HTR-8/SVneo (cell line): ENCODE measurements at places on chromosomes 2 and 18.

DNA sequence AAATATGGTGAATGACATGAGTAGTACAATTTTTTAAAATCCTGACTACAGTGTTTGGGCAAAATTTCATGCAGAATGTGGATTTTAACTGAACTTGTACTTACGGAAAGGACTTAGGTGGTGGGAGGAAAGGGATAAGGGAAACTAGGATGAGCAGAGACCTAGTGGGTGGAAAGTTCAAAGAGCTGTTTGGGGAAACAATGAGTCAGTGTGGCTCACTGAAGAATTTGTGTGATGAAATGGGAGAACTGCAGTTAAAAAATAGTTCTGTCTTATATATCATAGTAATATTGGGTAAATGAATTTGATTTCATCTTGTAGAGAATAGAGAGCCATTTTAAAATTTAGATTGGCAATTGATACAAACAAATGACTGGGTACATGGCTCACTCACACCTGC lies 220.1 kb upstream of the CTAGE1 start:
- DNase-seq, result peak; percentile 17

GRCh38 chr2:23036629-23037028 lies 348.4 kb upstream of the KLHL29 start:
- DNase-seq, result no peak

- no peak for DNase-seq
Measured at GRCh38 chr2:240864475-240864874, 4.1 kb upstream of the AGXT start.

GRCh38 chr2:119407430-119408220 lies 24.0 kb upstream of the TMEM37 start:
- DNase-seq, result peak; percentile 63

- no peak for DNase-seq
Measured at GRCh38 chr2:64469261-64469660, 15.3 kb downstream of the LGALSL start.

GRCh38 chr2:226800941-226801784 lies 1.5 kb upstream of the IRS1 start:
- no peak for DNase-seq

- DNase-seq, result no peak
Measured at GRCh38 chr2:159067971-159068370, 99.5 kb downstream of the TANC1 start.

- DNase-seq, result no peak
Measured at GRCh38 chr2:120502761-120503160, 156.8 kb downstream of the INHBB start.

GRCh38 chr2:43890855-43891254 lies 52.1 kb downstream of the ABCG8 start:
- DNase-seq, result no peak

- DNase-seq, result no peak
Measured at GRCh38 chr2:48043131-48043700, 136.9 kb upstream of the FBXO11 start.

DNA sequence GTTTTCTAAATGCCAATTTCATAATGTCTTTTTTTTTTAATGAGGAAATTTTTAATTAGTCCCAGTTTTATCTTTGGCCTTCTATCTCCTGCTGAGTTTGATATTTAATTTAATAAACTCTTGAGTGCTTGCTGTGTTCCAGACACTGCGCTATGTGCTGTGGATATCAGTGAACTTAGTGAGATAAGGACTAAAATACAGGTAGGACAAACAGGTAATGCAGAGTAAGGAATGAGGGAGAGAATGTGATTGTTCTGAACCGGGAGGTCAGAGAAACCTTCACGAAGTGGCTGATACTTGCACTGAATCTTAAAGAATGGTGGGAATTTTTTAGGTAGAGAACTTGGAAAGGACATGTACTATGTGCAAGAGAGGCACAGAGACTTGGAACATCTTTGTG lies 28.2 kb downstream of the TTC27 start:
- no peak for DNase-seq

- no peak for DNase-seq
Measured at GRCh38 chr2:162379719-162380580, 36.0 kb downstream of the GCA start.

DNA sequence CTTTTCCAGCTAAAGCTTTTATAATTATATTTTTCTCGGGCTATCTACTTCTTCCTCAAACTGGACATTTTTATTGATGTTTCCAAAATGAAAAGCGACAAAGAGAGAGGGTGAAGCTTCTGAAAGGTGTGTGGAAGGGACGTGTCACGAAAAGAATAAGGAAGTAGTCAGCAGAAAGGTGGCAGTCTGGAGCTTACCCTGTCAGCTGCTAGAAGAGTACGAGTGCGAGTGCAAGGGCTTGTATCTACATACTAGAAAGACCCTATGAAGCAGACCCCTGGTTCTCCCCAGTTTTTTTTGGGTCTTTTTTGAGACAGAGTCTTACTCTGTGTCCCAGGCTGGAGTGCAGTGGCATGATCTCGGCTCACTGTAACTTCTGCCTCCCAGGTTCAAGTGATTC lies 14.6 kb downstream of the FHL2 start:
- DNase-seq, result no peak

DNA sequence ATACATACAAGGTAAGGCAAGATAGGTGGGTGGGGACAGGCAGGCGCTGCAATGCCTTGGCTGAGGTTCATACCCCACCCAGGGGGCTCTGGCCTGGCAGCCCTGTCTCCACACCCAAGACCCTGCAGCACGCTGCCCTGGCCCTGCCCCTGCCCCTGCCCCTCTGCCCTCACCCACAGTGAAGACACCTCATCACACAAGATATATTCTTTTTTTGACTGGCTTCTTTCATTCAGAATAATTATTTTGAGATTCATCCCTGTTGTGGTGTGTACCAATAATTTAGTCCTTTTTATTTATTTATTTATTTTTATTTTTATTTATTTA lies 11.4 kb upstream of the B3GNT7 start:
- no peak for DNase-seq

GRCh38 chr18:22165603-22166068 lies 3.8 kb upstream of the GATA6 start:
- DNase-seq, result no peak

DNA sequence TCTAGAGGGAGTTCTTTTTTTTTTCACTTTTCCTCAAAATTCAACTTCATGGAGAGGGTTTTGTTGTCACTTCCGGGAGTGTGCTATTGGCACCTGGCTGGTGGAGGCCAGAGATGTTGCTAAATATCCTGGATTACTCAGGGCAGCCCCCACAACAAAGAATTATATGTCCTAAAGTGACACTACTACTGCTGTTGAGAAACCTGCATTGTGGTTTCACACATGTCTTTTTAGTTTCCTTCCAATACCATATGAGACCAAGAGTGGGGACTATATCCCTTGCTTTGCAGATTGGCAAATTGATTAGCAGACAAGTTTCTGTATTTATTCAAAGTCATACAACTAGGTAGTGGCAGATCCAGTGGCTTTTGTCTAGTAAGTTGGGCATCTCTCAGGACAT lies 826.8 kb downstream of the TRIB2 start:
- no peak for DNase-seq
